Right kidney (tissue), 9 donors: ENCODE measurements at places on chromosomes 6 and 20.

DNA sequence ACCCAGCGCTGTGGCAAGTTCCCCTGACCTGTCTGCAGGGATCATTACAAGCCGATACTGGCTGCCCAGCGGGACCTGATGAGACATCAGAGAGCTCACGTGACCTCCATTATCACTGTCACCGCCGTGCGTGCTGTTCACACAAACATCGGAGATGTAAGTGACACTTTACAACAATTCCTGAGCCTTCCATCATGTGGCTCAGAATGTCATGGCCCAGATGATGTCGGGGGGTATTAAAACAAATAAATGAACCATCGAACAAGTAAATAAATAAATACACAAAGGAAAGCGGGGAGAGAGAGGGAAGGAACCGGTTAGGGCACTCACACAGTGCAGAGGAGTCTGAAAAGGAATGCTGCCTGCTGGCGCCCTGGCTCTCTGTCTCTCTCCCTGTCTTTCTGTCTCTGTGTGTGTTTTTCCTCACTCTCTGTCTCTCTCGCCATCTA, 195.1 kb downstream of the BMP7 start:
- peak; percentile 17 for DNase-seq

GRCh38 chr6:94636780-94637385, 940.5 kb upstream of the MANEA start:
- DNase-seq: no peak

- no peak for DNase-seq
Measured at GRCh38 chr20:43700627-43701026, 26.2 kb downstream of the GTSF1L start.

GRCh38 chr6:46376562-46377061, 114.6 kb downstream of the RCAN2 start:
- DNase-seq: no peak

DNA sequence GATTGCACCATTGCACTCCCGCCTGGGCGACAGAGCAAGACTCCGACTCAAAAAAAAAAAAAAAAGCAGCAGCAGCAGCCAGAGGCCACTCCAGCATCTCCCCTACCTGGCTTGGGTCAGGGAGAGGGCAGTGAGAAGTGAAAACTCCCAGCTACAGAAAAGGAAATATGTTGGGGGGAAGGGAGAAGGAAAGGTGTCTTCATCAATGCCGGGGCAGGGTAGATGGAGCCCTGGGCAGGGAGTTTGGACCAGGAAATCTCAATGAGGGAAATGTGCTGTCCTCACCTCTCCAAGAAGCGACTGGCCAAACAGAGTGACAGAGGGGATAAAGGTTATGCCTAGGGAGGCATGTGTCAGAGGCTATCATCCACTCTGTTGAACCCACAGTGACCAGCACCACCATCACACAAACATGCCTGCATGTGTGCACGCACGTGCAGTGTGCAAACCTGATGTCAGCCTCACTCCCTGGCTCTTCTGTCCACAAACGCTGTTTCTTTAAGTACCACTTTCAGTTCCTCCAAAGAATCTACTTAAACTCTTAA, 887 bp upstream of the AIF1 start:
- DNase-seq: no peak

- DNase-seq: no peak
Measured at GRCh38 chr6:136682292-136682691, 110.0 kb downstream of the MAP3K5 start.

- no peak for DNase-seq
Measured at GRCh38 chr6:139905404-139906052, 531.1 kb upstream of the CITED2 start.

GRCh38 chr6:53587291-53587690, 42.4 kb upstream of the GCLC start:
- no peak for DNase-seq

DNA sequence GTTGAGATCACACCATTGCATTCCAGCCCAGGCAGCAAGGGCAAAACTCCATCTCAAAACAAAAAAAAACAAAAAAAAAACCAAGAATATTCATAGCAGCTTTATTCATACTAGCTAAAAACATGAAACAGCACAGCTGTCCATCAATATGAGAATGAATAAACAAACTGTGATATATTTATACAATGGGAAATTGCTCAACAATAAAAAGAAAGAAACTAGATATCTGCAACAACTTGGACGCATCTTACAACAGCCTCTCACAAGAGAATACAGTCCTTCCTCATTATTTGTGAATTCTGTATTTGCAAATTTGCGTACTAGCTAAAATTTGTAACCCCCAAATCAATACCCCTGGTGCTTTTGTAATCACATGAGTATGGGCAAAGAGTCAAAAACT, 28.2 kb upstream of the SPAG4 start:
- no peak for DNase-seq

DNA sequence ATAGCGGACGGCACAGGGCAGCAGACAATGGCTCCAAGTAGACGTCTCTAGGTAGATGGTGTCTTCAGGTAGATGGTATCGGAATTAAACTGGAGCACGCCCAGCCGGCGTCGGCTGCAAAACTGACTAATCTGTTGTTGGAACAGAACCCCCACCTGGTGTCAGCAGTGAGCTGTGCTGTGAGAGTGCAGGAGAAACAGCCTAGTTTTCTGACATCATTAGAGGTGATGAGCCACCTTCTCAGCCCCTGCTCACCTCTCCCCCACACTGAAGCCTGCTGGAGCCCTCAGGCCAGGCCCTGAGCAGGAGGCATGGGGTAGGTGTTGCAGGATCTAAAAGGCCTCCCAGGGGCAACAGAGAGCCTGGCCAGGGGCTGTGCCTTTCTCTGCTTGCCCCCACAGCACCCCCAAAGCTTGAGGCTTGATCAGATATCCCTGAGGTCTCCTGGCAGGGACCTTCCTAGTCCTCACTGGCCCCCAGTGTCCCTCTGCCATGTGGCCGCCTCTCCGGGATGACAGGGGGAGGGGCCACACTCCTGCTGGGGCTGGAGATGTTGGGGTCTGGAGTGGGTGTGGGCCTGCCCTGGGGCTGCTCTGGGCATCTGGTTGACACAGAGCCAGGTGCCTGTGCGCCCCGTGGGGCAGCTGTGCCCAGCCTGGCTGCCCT, 6.9 kb upstream of the HELZ2 start:
- DNase-seq: no peak

DNA sequence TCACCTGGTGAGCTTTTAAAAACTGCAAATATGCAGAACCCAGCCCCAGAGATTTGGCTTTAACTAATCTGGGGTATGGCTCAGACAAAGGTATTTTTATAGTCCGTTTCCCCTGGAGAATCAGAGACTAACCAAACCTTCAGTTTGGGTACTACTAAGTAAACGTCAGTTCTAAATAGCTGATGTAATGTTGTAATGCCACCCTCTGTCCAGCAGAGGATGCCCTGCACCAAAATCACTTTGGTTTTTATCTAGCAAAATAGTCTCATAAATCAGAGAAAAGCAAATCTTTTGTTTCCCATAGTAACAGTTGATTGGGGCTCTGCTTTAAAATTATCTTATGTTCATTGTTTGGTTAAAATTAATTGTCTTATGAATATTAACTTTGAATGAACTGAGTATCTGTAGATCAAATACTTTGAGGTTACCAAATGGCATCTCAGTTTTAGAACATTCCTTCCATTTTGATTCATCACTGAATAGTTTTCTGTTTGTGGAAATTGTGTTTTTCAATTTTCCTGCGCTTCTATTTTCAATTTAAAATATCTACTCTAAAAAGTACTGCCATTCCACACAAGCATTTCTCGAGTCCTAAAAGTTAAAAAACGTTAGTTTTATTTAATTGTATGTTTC, 278.3 kb upstream of the PLCB4 start:
- DNase-seq: no peak

DNA sequence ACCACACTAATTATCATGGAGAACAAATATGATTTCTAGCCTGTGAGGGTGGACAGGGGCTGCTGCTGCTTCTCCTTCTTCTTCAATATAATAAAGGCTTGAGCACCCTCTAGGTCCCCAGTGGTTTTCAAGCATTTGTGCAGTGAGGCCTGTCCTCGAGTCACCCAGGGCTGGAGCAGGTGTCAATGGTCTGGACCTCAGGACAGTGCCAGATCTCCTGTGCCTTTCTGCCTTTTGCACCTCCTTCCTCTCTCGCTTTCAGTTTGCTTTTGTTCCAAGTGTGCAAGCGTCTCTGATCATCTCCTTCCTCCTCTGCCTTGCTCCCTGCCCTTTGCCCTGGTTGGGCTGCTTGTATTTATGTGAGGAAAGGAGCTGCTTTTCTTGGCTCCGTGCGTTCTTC, 152.2 kb upstream of the SYNDIG1 start:
- DNase-seq: no peak

DNA sequence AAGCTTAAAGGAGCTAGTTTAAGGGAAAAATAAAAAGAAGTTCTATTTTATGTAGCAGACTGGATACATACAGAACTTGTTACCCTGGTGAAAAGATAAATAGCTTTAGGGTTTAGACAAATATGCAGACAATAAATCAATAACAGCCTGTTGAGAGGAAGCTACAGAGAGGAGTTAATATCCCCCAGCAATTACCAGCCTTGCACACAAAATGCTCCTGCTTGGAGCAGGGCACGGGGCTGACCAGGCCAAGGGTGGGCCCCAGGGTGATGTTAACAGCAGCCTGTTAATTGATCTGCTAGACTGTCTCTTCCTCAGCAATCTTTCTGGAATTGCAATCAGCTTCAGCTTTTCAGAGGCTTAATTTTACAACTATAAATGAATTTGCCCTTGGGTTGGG, 125.1 kb upstream of the SOX4 start:
- DNase-seq: no peak

DNA sequence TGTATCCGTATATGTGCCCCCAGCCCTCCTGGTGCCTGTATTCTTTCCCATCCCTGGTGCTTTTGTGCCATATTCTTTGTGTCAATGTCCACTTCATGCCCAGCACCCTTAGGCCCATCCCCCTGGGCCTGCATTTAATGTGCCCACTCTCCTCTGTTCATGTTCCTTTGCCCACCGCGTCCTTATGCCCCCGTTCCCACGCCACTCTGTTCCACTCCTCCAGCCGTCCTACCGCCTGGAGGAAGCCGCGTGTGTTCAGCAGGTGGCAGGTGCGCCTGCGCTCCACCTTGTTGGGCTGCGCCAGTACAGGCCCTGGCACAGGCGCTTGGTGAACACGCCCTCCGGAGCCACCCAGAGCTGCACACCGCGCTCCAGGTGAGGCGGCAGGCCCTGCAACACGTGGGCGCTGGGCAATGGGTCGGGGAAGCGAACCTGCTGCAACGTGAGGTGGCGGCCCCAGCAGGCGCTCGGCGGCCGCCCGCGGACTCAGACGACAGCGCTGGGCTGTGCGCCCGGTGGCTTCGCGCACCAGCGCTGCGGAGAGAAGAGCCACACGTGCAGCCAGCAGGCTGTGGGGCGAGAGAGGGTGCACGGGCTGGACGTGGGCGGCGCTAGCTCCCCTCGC, 4.0 kb upstream of the FOXS1 start:
- no peak for DNase-seq

- DNase-seq: peak; percentile 86
Measured at GRCh38 chr6:142946924-142947713, 2.1 kb upstream of the HIVEP2 start.

DNA sequence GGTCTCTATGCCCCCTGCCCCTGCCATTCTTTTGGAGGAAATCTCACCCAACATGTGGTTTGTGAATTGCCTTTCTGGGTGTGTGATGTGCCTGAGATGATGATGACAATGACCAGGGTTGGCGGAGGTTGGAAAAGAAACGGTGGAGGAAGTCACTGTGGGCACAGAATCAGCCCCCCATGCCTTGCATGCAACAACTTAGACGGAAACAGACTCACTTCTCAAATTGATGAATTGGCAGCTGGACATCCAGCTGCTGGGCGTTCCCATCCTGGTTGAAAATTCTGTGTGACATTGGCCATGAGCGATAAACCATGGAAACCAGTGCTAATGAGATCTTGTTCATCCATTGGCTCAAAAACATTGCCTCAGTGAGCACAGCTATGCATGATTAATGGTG, 95.8 kb upstream of the LY86 start:
- no peak for DNase-seq

GRCh38 chr6:157579467-157580031, 198.6 kb downstream of the ZDHHC14 start:
- DNase-seq: no peak

DNA sequence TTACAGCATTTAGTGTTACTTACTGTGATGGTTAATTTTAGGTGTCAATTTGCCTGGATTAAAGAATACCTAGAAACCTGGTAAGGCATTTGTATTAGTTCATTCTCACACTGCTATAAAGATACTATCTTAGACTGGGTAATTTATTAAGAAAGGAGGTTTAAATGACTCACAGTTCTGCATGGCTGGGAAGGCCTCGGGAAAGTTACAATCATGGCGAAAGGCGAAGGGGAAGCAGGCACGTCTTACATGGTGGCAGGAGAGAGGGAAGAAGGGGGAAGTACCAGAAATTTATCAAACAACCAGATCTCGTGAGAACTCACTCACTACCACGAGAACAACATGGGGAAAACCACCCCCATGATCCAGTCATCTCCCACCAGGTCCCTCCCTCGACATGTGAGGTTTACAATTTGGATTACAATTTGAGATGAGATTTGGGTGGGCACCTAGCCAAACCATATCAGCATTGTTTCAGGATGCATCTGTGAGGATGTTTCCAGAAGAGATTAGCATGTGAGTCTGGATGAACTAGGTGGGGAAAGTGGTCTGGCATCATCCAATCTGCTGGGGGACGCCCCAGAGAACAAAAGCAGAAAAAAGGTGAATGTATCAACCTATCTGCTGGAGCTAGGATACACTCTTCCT, 76.8 kb downstream of the MKKS start:
- no peak for DNase-seq

- peak; percentile 15 for DNase-seq
Measured at GRCh38 chr6:55980627-55981211, 105.3 kb upstream of the BMP5 start.

DNA sequence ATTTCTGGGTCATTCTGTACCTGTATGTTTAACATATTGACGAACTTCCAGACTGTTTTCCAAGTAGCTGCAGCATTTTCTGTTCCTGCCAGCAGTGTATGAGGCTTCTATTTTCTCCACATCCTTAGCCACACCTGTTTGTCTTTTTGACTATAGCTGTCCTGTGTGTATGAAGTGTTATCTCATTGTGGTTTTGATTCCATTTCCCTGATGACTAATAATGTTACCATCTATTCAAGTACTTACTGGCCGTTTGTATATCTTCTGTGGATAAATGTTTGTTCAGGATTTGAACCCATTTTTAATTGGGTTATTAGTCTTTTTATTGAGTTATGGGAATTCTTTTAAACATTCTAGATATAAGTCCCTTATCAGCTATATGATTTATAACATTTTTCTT, 95.2 kb downstream of the JAG1 start:
- no peak for DNase-seq

GRCh38 chr6:17004269-17004668, 97.6 kb upstream of the STMND1 start:
- no peak for DNase-seq
